ENCODE measurements at places on chromosomes 12 and 14.
A peak's percentile ranks its signal among the peaks of the same experiment; 100 is the strongest.

- no peak overlapping the region for H3K4me3 ChIP-seq
- no peak overlapping the region for H3K27ac ChIP-seq
- no peaks in the 10 kb centered on the region for H3K36me3 ChIP-seq
Measured at GRCh38 chr12:58557171-58557570, 363.1 kb downstream of the LRIG3 start.

DNA sequence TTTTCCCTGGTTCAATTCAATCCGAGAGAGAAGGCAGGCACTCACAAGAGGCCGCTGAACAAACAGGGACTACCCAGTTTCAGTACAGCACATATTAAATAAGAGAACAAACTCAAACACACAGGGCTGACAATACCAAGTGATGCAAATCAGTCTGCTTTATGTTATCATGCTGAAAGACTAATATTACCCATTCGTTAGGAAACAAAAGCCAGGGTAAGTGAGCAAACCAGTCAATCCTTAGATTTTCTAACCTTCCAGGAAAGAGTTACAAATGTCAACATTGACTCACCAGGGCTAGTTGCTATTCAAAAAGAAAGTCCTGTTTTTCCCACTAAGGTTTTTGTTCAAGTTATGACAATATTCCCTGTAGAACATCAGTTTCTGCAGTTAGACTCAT is 246.2 kb downstream of the C12orf42 start:
- H3K27ac ChIP-seq, result no peak overlapping the region
- H3K36me3 ChIP-seq, result no peaks in the 10 kb centered on the region
- no peak for DNase-seq
- no peak overlapping the region for H3K4me3 ChIP-seq
- H3K27me3 ChIP-seq, result no peaks in the 10 kb centered on the region

GRCh38 chr14:49008363-49008762 is 577.8 kb downstream of the RPS29 start:
- H3K4me1 ChIP-seq, result no peaks in the 10 kb centered on the region
- H3K27ac ChIP-seq, result no peak overlapping the region
- DNase-seq, result no peak
- no peaks in the 10 kb centered on the region for H3K36me3 ChIP-seq

DNA sequence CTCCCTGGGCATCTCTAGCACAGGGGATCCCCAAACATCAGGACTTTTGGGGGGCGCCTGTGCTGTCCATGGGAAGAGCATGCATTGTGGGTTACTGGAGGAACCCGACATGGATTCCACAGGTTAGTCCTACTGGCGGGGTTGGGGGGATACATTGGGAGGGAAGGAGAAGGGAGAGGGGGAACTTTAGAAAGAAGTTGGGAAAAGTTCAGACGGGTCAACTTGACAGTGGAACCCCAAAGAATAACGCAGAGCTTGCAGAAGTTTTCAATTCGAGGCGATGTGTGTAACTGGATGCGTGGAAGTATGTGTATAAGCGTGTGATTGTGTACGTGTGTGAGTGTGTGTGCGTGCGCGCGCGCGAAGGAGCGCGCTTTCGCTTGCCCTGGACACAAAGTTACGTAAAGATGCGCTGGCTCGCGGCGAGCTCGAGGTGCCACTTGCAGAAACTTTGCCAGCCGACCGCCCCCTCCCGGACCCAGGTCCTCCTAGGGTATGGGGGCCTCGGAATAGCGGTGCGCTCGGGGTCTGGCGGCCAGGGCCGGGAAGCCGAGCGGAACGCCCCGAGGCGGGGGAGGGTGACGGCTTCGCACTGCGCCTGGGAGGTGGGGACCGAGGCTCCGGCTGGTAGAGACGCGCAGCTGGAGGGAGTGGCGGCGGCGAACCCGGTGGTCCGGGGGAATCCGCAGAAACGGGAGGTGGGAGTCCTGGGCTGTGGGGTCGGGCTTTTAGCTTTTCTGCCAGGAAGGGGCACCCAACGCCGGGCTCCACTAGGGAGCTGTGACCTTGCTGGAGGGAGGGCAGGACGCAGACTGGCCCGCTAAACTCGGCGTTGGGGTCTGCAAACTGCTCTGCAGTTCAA is 669 bp downstream of the RFX4 start:
- H3K27me3 ChIP-seq, result peaks cover 50% of the 10 kb centered on the region
- no peak for DNase-seq
- peak overlapping the region; percentile 51 for H3K4me3 ChIP-seq
- no peak overlapping the region for H3K27ac ChIP-seq

DNA sequence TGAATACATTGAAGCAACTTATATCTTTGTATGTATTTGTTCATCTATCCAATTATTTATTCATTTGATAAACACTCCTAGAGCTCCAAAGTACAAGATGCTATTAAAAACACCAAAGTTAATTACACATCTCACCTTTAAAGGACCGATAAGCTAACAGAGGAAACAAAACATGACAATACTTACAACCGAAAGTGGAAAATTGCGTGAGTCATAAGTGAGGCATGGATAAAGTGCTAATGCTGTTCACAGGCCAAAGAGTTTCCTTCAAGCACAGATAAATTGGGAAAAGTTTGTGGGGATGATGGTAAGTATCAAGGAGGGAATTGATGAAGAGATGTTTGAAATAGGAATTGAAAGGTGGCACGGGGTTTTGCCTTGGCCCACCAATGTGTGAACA is 172.8 kb upstream of the KITLG start:
- H3K27me3 ChIP-seq, result no peaks in the 10 kb centered on the region
- no peak overlapping the region for H3K27ac ChIP-seq
- H3K4me1 ChIP-seq, result no peaks in the 10 kb centered on the region
- H3K36me3 ChIP-seq, result no peaks in the 10 kb centered on the region
- no peak for DNase-seq

- no peak overlapping the region for H3K4me3 ChIP-seq
- no peak overlapping the region for H3K27ac ChIP-seq
- DNase-seq, result no peak
- H3K27me3 ChIP-seq, result no peaks in the 10 kb centered on the region
- no peaks in the 10 kb centered on the region for H3K4me1 ChIP-seq
Measured at GRCh38 chr14:35819591-35820540, 6.3 kb upstream of the BRMS1L start.

GRCh38 chr12:3728686-3729085 is 24.2 kb downstream of the CRACR2A start:
- peak overlapping the region; percentile 19 for H3K27ac ChIP-seq
- H3K4me3 ChIP-seq, result no peak overlapping the region
- no peaks in the 10 kb centered on the region for H3K27me3 ChIP-seq

DNA sequence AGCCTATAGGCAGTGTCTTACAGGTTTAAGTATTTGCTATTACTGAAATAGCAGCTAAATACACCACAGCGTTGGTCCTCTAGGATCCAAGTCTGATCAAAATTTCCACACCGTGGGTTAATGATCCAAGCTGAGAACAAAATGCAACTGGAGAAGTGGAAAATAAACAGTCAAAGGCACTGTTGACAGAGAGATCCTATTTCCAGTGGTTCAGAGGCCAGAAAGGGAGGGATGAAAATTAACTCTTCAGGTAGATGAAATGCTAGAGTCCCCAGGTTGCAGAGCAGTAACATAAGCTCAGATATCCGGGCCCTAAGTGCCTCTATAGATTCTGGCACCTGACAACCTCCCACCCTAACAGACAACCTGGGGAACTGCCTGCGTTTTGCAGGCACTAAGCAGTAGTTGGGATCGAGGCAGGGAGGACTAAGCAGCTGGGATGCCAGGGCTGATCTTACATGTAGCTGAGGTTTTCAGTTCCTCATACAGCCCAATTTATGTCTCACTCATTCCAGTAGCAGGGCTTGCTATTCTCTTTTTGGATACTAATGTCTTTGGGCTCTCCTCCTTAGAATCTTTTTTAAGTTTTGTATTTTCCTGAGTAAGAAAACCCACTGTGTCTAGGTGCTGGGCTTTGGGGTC is 42.7 kb upstream of the CRACR2A start:
- no peak overlapping the region for H3K4me3 ChIP-seq
- no peak overlapping the region for H3K27ac ChIP-seq
- no peaks in the 10 kb centered on the region for H3K27me3 ChIP-seq
- no peak for DNase-seq
- no peaks in the 10 kb centered on the region for H3K36me3 ChIP-seq

DNA sequence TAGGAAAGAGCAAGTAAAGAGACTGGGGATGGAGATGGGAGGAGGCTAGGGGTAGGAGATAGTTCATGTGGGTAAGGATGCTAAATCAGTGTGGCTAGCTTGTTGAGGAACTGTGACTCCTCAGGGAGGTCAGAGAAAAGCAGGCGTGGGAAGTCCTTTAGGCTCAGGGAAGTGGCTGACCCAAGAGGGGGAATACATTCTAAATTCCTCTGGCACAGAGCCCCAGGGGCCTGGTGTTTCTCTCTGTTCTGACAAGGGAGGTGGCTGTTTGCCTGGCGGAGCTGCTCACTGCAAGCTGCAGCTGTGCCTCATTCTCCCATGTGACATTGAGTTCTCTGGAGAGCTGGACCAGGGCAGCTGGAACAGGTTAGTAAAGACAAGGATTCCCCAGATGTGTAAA is 152.2 kb upstream of the SLC38A2 start:
- no peak overlapping the region for H3K4me3 ChIP-seq
- peak overlapping the region; percentile 47 for H3K27ac ChIP-seq
- H3K36me3 ChIP-seq, result no peaks in the 10 kb centered on the region
- H3K27me3 ChIP-seq, result no peaks in the 10 kb centered on the region
- peaks cover 10% of the 10 kb centered on the region for H3K4me1 ChIP-seq

- H3K36me3 ChIP-seq, result no peaks in the 10 kb centered on the region
- no peak for DNase-seq
Measured at GRCh38 chr12:4829161-4829792, 80.4 kb upstream of the KCNA1 start.

GRCh38 chr12:27076468-27076867 is 5.9 kb downstream of the C12orf71 start:
- no peak for DNase-seq
- no peaks in the 10 kb centered on the region for H3K27me3 ChIP-seq
- no peaks in the 10 kb centered on the region for H3K36me3 ChIP-seq
- no peaks in the 10 kb centered on the region for H3K4me1 ChIP-seq
- no peak overlapping the region for H3K27ac ChIP-seq
- H3K4me3 ChIP-seq, result no peak overlapping the region

DNA sequence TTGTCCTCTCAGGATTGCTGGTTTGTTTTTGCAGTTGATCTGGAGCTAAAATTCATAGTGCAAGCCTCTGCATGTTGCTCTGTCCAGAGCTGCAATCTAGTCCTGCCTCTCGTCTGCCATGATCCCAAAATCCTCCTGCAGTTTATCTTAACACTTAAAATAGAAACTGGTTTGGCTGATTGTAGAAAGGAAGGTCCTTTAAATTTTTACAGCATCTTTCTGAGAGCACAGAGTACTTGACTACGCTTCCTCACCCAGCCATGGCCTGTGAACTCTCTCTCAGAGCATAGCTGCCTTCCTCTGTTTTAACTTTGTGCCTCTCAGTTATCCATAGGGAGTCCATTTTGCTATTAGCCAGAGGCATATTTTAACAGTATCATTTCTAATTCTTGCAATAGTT is 877.1 kb downstream of the C12orf50 start:
- H3K36me3 ChIP-seq, result no peaks in the 10 kb centered on the region
- no peaks in the 10 kb centered on the region for H3K27me3 ChIP-seq
- H3K4me3 ChIP-seq, result no peak overlapping the region
- H3K27ac ChIP-seq, result no peak overlapping the region
- no peak for DNase-seq

DNA sequence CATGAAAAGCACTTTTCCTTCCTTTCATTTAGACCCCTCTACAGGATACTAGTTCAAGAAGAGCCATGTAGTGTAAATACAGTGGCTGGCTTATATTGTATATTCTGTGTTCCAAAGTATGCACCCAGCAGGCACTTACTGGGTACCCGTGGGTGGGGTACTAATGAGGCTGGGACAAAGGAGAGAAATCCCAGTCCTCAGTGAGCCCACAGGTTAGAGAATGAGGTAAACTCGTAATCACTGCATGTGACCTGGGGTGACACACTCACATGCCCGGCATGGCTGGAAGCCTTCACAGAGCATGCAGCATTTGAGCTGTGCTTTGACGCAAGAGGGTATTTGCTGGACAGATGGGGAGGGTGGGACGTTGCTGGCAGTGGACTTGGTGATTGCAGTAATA is 17.1 kb downstream of the SLC24A4 start:
- no peaks in the 10 kb centered on the region for H3K36me3 ChIP-seq
- no peaks in the 10 kb centered on the region for H3K27me3 ChIP-seq
- no peaks in the 10 kb centered on the region for H3K4me1 ChIP-seq

DNA sequence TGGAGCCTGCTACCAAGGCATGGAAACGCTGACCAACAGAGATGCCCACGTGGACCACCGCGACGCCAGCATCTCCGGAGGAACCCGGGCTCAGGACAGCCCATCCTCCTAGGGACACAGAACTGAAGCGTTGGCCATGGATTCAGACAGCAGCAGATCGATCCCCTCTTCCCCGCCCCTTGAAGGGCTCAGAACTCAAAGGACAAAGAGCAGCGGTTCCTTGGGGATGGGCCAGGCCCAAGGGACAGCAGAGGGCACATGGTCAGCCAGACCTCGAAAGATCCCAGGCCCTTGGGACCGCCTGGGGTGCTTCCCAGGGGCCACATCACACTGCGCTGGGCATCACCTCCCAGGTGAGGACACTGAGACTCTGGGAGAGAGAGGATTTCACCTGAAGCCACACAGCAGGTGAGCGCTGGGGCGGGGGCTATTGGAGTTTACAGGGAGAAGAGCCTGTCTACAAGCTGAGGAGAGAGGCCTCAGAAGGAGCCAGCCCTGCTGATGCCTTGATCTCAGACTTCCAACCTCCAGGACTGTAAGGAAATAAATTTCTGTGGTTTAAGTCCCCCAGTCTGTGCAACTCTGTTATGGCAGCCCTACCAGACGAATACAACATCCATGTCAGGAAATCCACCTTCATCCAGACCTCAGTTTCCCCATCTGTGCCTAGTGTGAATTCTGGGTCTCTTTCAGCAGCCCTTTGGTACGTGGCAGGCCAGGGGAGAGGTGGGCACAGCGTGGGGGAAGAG is 49.4 kb downstream of the CCNK start:
- DNase-seq, result no peak
- no peaks in the 10 kb centered on the region for H3K36me3 ChIP-seq
- H3K4me3 ChIP-seq, result no peak overlapping the region
- H3K27ac ChIP-seq, result no peak overlapping the region

- H3K27me3 ChIP-seq, result no peaks in the 10 kb centered on the region
- H3K4me1 ChIP-seq, result no peaks in the 10 kb centered on the region
- no peak for DNase-seq
- no peaks in the 10 kb centered on the region for H3K36me3 ChIP-seq
- no peak overlapping the region for H3K27ac ChIP-seq
Measured at GRCh38 chr12:33586576-33586975, 147.0 kb upstream of the SYT10 start.

DNA sequence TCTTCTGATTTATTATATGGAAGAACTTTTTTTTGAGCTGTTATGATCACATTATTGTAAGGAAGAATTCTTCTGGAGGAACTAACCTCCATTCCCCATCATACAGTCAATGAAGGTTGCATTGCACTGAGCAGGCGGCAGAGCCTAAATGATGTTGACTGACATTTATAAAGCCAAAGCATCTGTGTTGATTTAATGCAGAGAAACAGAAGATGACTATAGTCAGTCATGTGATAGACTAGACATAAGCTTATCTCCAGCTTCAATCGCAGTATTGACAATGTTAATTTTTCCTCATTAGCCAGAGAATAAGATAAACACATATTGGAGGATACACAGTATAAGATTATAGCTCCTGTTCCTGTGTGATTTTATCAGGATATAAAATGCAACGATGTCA is 82.0 kb downstream of the PRICKLE1 start:
- H3K27me3 ChIP-seq, result no peaks in the 10 kb centered on the region
- no peak overlapping the region for H3K4me3 ChIP-seq
- no peaks in the 10 kb centered on the region for H3K4me1 ChIP-seq
- no peak for DNase-seq
- H3K36me3 ChIP-seq, result no peaks in the 10 kb centered on the region
- no peak overlapping the region for H3K27ac ChIP-seq

Measured in effector memory CD4-positive, alpha-beta T cell (primary cell).